ENCODE measurements at places on chromosomes 12 and 14. TPM values are rescaled to one million over a fixed set of nuclear protein-coding genes. Genes with fewer than 3 reads are reported as not detected.

The LRRC10 gene
- total RNA-seq = not detected

The SOX5 gene
- 86.2 TPM for total RNA-seq

The SRRM4 gene
- not detected for total RNA-seq

The DNM1L gene
- total RNA-seq = 76.3 TPM

The FAM181A gene
- total RNA-seq = not detected

The CNTN1 gene
- not detected for total RNA-seq

The FBXO21 gene
- total RNA-seq = 43.2 TPM

The ENDOU gene
- 0.11 TPM for total RNA-seq

The STON2 gene
- total RNA-seq = 51.6 TPM

The SLC38A1 gene
- total RNA-seq = 81.5 TPM

Data from articular chondrocyte of knee joint (primary cell).